Thyroid gland (tissue), 4 donors: ENCODE measurements at places on chromosomes 1 and 21.

GRCh38 chr1:233566886-233567285 is 47.0 kb upstream of the KCNK1 start:
- DNase-seq = no peak
- H3K27ac ChIP-seq = no peak overlapping the region
- H3K36me3 ChIP-seq = no peaks in the 10 kb centered on the region
- H3K27me3 ChIP-seq = no peaks in the 10 kb centered on the region
- no peaks in the 10 kb centered on the region for H3K4me1 ChIP-seq

DNA sequence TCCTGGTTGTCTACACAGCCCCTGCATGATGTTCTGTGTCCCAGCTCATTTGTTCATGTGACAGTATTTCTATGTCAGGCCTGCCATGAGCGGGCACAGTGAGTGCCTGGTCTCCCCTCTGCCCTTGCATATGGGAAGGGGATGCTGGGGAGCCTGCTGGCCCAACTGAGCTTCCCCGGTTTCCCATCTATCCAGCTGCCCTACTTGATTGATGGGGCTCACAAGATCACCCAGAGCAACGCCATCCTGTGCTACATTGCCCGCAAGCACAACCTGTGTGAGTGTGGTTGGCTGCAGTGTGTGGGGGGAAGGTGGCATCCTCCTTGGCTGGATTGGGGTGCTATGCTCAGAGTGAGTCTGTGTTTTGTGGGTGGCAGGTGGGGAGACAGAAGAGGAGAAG is 1.5 kb downstream of the GSTM4 start:
- DNase-seq = no peak
- no peak overlapping the region for H3K4me3 ChIP-seq
- H3K4me1 ChIP-seq = peaks cover 23% of the 10 kb centered on the region
- H3K27ac ChIP-seq = no peak overlapping the region

GRCh38 chr1:23704834-23705495 is 13.4 kb downstream of the RPL11 start:
- no peaks in the 10 kb centered on the region for H3K4me1 ChIP-seq
- H3K36me3 ChIP-seq = peaks cover 13% of the 10 kb centered on the region
- H3K4me3 ChIP-seq = no peak overlapping the region
- no peak overlapping the region for H3K27ac ChIP-seq
- DNase-seq = no peak

DNA sequence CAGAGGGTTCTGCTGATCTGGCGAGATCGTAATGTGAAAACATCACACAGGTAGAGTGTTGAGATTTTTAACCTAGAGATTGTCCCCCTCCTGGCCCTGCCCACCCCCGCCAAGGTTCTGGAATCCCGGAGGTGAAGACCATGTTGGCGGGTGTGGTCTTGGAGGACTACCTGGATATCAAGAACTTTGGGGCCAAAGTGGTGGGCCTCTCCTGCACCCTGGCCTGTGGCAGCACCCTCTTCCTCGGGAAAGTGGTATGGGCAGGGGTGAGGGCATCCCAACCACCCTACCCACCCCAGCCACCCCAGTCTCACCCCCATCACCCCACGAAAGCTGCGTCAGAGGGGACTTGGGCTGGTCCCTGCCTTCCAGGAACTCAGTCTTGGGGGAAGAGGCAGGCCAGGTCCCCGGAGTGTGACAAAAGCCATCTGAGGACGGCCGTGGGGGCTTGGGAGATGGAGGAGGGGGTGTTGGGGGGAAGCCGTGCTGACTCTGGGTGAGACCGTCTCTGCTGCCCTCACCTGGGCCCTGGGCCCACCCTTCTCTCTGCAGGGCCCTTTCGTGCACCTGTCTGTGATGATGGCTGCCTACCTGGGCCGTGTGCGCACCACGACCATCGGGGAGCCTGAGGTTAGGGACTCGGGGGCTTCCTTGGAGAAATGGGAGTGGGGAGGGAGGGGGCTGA is 4.4 kb downstream of the CLCNKB start:
- H3K27me3 ChIP-seq = no peaks in the 10 kb centered on the region
- peaks cover 19% of the 10 kb centered on the region for H3K4me1 ChIP-seq
- no peak overlapping the region for H3K27ac ChIP-seq
- H3K4me3 ChIP-seq = no peak overlapping the region
